Fibroblast of lung (primary cell): ENCODE measurements at places on chromosomes 12 and 14. TPM values are rescaled to one million over a fixed set of nuclear protein-coding genes. Genes with fewer than 3 reads are reported as not detected.

SEL1L gene
- total RNA-seq, result 143 and 151 TPM in 2 replicates

TMEM119 gene
- total RNA-seq, result 132 and 358 TPM in 2 replicates

RNASE7 gene
- total RNA-seq, result not detected in 2 replicates

GRCh38 chr12:81450920-81451739 is 308.0 kb downstream of the PPFIA2 start:
- peak; percentile 76 for DNase-seq
- no peak overlapping the region for H3K4me3 ChIP-seq
- no peaks in the 10 kb centered on the region for H3K36me3 ChIP-seq
- H3K27me3 ChIP-seq, result no peaks in the 10 kb centered on the region
- no peaks in the 10 kb centered on the region for H3K4me1 ChIP-seq

SOAT2 gene
- total RNA-seq, result under 0.01 TPM in 1 of 2 replicates, not detected in the other

DNA sequence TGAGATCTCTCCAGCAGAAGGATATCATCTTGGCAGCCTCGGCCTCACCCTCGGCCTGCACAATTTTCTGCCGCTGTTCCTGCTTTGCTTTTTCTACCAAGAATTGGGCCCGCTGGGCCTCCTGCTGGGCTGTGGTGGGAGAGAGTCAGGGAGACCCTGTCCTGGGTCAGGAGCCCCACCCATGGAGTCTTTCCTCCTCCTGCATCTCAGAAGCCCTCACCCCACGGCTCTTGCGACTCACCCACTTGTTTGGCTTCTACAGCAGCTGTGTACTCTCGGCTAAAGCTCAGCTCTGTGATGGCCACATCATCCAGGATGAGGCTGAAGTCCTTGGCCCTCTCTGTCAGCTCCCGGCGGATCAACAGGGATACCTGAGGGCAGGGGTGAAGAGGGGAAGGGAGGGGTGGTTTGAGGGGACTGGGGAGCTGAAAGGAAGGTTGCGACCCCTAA is 2.8 kb downstream of the PHB2 start:
- no peak overlapping the region for H3K4me3 ChIP-seq
- H3K27ac ChIP-seq, result no peak overlapping the region
- H3K27me3 ChIP-seq, result no peaks in the 10 kb centered on the region
